ENCODE measurements at places on chromosomes 3 and 15. TPM values are rescaled to one million over a fixed set of nuclear protein-coding genes. Genes with fewer than 3 reads are reported as not detected.

DNA sequence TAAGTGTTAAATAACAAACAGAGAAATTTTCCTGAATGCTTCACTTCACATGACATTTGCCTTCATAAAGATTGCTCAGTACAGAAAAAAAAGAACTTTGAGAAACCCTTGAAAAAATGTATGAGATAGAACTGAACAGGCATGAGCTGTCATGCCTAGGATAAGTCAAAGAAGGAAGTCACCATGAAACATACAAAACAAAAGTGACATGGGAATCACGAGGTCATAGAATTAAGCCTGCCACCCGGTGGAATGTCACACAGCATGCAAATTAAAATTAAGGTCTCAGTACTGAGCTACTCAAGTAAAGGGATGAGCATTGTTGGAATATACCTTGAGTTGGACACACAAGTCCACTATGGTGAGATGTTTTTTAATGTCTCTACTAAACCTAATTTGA, 652.5 kb upstream of the NECTIN3 start:
- DNase-seq, result no peak

- peak; percentile 20 for DNase-seq
These were observed 25.0 kb upstream of the TMC3 start for GRCh38 chr15:81398910-81399551.

GRCh38 chr15:79562403-79562815, 130.3 kb downstream of the MINAR1 start:
- no peak for DNase-seq

- DNase-seq, result no peak
These were observed 5.4 kb downstream of the ACAD11 start for GRCh38 chr3:132654190-132654589.

- peak; percentile 29 for DNase-seq
These were observed 203.3 kb downstream of the DTWD1 start for GRCh38 chr15:49823987-49824774.

The GOLGA8J gene
- polyA plus RNA-seq, result not detected

GRCh38 chr3:179739816-179740594, 87.2 kb downstream of the USP13 start:
- no peak for DNase-seq

DNA sequence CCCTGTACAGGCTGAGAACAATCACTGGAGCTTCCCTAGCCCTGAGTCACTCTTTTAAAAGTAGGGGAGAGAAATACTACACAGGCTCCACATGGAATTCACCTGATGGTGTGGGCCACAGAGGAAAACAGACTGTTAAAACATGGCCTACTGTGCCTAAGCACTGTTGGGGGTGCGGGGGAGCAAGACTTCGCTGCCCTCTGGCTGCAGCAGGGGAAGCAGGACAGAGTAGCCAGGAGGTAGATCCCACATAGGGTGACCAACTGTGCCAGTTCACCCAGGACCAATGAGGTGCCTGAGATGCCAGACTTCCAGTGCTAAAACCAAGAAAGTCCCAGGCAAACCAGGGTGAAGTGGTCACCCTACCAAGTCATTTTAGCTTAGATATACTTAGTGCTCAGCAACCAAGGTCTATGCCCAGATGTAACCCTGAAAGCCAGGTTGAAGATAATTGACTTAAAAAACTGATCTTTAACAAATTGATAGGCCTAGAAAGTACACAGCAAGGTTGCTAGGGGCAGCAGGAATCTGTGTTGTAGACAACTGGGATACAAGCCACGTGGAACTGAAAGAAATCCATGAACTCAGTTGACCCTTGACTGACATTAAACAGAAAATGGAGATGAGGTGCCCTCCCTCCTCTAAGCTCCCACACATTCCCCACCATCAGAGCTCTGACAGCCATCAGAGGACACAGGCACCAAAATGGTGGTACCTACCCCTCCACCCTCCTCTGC, 344.2 kb upstream of the PPP2R3A start:
- DNase-seq, result no peak

All from IMR-90 (cell line).